ENCODE measurements at places on chromosomes 7 and 10. TPM values are rescaled to one million over a fixed set of nuclear protein-coding genes. Genes with fewer than 3 reads are reported as not detected.
A peak's percentile ranks its signal among the peaks of the same experiment; 100 is the strongest.

DNA sequence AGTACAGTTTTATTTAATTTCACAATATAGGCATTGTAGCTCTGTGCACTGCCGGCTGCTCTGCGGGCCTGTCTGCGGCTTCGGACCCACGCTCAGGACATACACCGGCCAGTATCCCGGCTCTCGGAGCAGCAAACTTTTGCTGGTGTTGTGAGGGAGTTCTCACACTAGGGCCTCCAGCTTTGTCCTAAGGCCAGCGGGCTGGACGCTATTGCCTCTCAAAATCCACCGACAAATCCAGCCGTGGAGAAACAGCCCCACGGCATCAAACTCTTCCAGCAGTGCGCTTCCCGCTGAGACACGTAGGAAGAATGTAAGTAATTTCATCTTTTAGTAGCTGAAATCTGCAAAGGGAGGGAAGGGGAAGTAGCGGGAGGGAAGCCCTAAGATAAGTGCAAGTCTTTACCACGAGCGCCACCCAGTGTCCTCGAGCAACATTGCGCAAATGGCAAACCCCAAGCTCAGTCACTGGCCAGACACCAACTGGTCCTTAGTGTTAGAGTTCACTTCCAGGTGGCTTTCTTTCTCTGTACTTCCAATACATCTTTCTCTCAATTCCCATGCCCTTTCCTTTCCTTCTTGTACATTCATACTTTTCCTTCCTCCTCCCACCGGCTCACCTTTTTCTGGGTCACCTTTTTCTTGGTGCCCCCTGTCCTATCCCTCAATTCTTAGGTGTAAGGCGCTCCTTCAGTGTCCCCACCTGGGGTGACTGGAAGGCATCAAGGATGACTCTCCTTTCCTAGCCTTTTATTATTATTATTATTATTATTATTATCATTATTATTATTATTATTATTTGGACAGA, 3.0 kb upstream of the DLX5 start:
- H3K27ac ChIP-seq, result no peak overlapping the region
- H3K36me3 ChIP-seq, result no peaks in the 10 kb centered on the region
- peak overlapping the region; percentile 7 for H3K4me3 ChIP-seq
- peaks cover 38% of the 10 kb centered on the region for H3K4me1 ChIP-seq

DNA sequence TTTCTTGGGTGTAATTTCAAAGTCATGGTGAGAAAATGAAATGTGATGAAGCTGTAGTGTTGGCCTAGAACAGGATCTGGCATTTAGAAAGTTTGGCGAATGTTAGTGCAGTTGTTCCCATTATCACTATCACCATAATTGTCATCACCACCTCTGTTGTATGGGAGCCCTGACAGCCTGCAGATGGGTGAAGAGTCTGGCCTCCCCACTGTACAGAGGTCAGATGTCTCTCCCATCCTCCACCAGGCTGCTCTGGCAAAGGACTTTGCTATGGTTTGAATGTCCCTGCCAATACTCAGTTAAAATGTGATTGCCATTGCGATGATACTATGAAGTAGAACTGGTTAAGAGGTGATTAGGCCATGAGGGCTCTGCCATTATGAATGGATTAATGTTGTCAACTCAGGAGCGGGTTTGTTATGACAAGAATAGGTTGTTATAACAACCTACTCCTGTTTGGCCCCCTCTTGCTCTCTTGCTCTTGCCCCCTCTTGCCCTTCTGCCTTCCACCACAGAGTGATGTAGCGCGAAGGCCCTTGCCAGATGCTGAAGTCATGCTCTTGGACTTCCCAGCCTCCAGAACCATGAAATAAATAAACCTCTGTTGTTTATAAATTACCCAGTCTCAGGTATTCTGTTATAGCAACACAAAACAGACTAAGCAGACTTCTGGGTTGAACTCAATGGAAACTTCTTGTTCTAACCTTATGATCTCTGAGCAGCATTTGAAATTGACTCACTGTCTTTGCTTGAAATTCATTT, 90.0 kb downstream of the GRK5 start:
- no peaks in the 10 kb centered on the region for H3K27me3 ChIP-seq
- no peak for DNase-seq
- peak overlapping the region; percentile 14 for H3K27ac ChIP-seq
- no peaks in the 10 kb centered on the region for H3K4me1 ChIP-seq

GRCh38 chr10:103789161-103789560, 66.2 kb downstream of the SH3PXD2A start:
- peaks cover 32% of the 10 kb centered on the region for H3K4me1 ChIP-seq
- no peaks in the 10 kb centered on the region for H3K36me3 ChIP-seq
- no peak overlapping the region for H3K27ac ChIP-seq
- H3K4me3 ChIP-seq, result no peak overlapping the region
- no peak for DNase-seq

- no peaks in the 10 kb centered on the region for H3K36me3 ChIP-seq
- no peak overlapping the region for H3K4me3 ChIP-seq
- DNase-seq, result peak; percentile 71
- H3K27ac ChIP-seq, result peak overlapping the region; percentile 67
- H3K27me3 ChIP-seq, result no peaks in the 10 kb centered on the region
- peaks cover 38% of the 10 kb centered on the region for H3K4me1 ChIP-seq
These were observed 145.1 kb downstream of the GNAI1 start for GRCh38 chr7:80279760-80280159.

C10orf53 gene
- not detected for total RNA-seq

UPK3B gene
- total RNA-seq, result 0.27 TPM

DNA sequence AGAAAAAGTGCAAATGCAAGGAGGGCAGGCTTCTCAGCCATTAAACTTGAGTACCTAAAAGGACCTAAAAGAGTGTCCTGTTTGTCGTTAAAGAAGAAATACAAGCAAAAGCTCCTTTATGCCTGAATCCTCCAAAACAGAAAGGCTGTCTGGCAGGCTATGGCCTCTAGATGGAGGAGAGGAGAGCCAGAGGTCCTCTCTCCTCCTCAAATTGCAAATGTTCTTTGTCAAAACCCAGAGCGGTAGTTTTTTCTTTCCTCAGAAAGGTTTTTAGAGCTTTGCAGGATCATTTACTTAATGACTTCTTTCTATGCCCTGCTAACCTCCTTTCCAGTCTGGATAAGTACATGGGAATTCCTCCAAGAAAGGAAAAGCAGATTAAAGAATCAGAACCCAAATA, 1.9 kb upstream of the SORCS1 start:
- peaks cover 25% of the 10 kb centered on the region for H3K4me1 ChIP-seq
- H3K27ac ChIP-seq, result no peak overlapping the region
- H3K27me3 ChIP-seq, result no peaks in the 10 kb centered on the region
- H3K4me3 ChIP-seq, result no peak overlapping the region
- DNase-seq, result no peak

DNA sequence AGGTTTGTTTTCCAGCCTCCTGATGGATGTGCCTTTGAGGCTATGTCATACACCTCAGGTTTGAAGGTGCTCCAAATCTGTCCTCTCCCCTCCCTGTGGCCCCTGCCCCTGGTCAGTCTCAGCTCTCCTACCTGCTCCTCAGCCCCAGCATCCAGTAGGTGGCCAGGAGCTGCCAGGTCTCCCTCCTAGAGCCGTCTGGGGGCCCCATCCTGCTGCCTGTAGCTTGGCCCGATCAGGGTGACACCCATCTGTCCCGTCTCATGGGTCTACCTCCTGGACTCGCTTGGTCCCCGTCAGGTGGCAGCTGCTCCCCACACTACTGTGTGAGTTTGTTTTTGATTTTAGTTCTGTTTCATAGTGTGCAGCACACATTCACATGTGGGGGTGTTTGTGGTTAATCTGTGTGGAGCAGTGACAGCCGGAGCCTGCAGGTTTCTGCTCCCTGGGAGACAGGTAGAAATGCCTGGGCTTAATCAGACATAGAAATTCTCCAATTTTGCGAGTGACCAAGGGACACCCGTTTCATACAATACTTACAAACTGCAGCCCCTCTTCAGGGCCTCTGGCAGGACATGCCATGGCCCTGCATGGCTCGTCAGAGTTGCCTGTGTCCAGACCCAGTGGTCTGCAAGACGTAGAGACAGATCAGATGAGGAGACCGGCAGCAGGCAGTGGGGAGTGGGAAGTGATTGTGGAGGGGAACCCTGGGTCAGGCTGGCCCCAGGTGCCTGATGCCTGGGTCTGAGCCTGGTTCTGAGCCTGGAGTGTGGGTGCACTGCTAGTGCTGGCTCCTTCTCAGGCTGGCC, 17.1 kb downstream of the ADCY1 start:
- peak; percentile 56 for DNase-seq
- H3K36me3 ChIP-seq, result no peaks in the 10 kb centered on the region
- H3K4me1 ChIP-seq, result no peaks in the 10 kb centered on the region
- H3K27ac ChIP-seq, result no peak overlapping the region

DNA sequence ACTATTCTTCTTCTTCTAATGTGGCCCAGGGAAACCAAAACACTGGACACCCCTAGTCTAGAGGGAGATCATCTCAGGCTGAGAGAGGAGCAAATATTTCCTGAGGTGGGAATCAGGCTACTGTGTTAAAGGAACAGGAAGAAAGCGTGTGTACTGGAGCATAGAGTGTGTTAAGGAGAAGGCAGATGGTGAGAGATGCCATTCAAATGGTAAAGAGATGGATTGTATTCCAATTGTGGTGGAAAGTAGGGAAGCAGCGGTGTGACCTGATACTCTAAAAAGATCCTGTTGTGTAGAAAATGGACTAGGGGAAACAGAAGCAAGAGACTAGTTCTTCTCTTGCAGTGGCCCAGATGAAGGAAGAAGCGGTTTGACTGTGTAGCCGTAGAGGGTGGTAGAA, 31.2 kb downstream of the RAB18 start:
- DNase-seq, result no peak
- peaks cover 11% of the 10 kb centered on the region for H3K36me3 ChIP-seq
- H3K27me3 ChIP-seq, result no peaks in the 10 kb centered on the region

GRCh38 chr10:116747325-116747724, 5.0 kb upstream of the HSPA12A start:
- peaks cover 8% of the 10 kb centered on the region for H3K4me1 ChIP-seq
- no peaks in the 10 kb centered on the region for H3K27me3 ChIP-seq
- H3K4me3 ChIP-seq, result no peak overlapping the region
- no peak overlapping the region for H3K27ac ChIP-seq
- H3K36me3 ChIP-seq, result no peaks in the 10 kb centered on the region

DNA sequence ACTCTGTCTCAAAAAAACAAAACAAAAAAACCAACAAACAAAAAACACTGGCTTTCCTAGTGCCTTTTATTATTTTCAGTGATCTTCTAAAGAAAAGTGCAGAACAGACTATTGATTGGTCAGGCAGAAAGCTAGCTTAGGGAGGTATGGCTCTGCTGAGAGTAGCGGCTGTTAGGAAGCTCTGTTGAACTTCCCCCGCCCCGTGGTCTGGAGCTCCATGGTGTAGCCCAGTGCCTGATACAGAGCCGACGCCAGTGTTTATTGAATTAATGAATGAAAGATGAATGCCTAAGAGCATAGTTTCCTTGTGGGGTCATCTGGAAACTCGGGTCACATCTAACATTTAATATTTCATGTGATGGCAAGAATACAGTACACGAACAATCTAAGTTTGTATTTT, 90.5 kb upstream of the ARMC3 start:
- H3K27ac ChIP-seq, result no peak overlapping the region
- no peak for DNase-seq
- H3K36me3 ChIP-seq, result no peaks in the 10 kb centered on the region

SPDYE11 gene
- total RNA-seq, result not detected

GRCh38 chr10:121303287-121303890, 294.9 kb downstream of the FGFR2 start:
- peaks cover 22% of the 10 kb centered on the region for H3K4me1 ChIP-seq
- H3K4me3 ChIP-seq, result no peak overlapping the region
- DNase-seq, result no peak
- H3K27me3 ChIP-seq, result no peaks in the 10 kb centered on the region
- H3K27ac ChIP-seq, result peak overlapping the region; percentile 59
- no peaks in the 10 kb centered on the region for H3K36me3 ChIP-seq

- no peaks in the 10 kb centered on the region for H3K36me3 ChIP-seq
- H3K27ac ChIP-seq, result no peak overlapping the region
- no peak for DNase-seq
These were observed 16.1 kb downstream of the CCSER2 start for GRCh38 chr10:84344526-84344925.

GRCh38 chr7:557558-557881, 37.9 kb upstream of the PDGFA start:
- H3K27me3 ChIP-seq, result no peaks in the 10 kb centered on the region
- H3K4me1 ChIP-seq, result no peaks in the 10 kb centered on the region
- no peak overlapping the region for H3K27ac ChIP-seq
- H3K4me3 ChIP-seq, result no peak overlapping the region
- H3K36me3 ChIP-seq, result no peaks in the 10 kb centered on the region

- peaks cover 5% of the 10 kb centered on the region for H3K36me3 ChIP-seq
- DNase-seq, result no peak
- H3K4me3 ChIP-seq, result no peak overlapping the region
These were observed 13.4 kb downstream of the NUDT1 start for GRCh38 chr7:2255145-2256139.

- no peak for DNase-seq
- no peak overlapping the region for H3K27ac ChIP-seq
- H3K4me1 ChIP-seq, result no peaks in the 10 kb centered on the region
These were observed 46.4 kb downstream of the AOAH start for GRCh38 chr7:36677769-36678437.

DNA sequence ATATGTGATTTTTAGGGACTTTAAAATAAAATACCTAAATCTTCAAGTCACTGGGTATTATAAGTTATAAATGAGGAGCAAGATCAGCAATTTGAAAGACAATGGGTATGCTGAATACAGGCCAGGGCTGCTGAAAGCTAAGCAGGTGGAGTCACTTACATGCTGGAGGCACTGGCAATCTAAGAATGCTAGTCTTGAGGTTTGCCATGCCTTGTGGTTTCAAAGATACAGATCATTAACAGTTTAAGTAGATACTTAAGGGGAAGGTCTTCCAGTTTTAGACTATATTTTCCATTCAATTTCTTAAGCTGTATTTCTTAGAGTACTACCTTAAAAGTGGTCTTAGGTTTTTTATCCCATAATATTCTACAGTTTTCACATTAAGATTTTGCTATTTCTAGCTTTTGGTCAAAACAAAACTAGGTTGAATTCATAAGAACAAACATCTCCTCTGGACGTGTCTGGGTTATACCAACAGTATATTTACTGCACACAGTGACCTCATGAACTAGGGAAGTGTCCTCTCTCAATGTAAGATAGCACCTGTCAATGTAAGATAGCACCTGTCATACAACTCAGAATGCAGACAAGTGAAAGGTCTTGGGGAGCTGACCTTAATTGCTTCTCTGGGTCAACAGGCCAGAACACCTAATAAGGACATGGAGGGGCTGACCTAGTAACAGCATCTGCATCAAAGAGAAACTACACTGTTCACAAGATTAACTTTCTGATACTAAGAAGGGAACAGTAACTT, 2.0 kb downstream of the SRI start:
- no peak overlapping the region for H3K27ac ChIP-seq
- DNase-seq, result no peak
- no peak overlapping the region for H3K4me3 ChIP-seq
- H3K36me3 ChIP-seq, result no peaks in the 10 kb centered on the region

GRCh38 chr7:36462551-36463137, 73.0 kb downstream of the ANLN start:
- H3K27ac ChIP-seq, result no peak overlapping the region
- no peaks in the 10 kb centered on the region for H3K36me3 ChIP-seq
- DNase-seq, result no peak
- H3K4me1 ChIP-seq, result no peaks in the 10 kb centered on the region
